ENCODE measurements at places on chromosomes 6 and 20.

- no peak for DNase-seq
These were observed at the start of gene CCM2L for GRCh38 chr20:32010101-32010500. CCM2L (plus strand) TSS chr20:32010438; CDS start chr20:32010455, 17 bp downstream.

DNA sequence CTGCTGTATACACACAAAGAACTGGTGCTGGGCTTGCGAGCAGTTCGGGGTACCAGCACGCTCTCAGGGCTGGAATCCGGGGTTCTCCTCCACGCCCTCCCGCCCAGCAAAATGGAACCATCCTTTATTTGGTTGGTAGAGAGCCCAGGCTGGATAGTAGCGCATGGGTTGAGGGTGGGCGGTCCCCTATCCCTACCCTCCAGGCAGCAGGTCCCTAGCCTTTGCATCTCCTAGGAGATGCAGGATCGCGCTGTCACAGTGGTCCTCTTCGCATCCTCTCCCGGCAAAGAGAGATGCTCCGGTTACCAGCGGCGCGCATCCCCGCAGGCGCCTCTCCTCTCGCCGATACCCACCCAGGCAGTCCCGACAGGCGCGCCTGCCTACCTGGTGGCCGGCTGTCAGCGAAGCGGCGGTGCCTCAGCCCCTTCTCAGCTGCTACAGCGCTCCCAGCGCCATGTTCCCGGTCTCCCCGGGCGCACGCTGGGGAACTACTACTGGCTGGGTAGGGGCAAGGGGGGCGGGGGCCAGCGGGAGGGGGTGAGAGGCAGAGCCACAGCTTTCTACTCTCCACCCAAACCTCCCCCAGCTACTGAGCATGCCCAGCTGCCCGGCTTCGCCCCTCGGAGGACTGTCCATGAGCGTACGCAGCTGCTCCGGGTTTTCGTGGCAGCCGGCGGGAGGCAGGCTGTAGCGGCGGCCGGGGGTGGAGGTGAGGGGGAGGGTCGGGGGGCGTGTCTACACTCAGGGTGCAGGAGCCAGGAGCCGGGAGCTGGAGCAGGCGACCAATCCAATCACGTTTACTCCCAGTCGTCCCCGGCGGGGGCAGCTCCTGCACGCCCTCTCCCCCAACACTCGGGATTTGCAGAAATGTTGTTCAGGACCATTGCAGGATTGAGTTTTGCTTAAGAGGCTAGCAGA is at the start of gene PAK5:
TSS of gene PAK5 (minus strand) at position 699 of the 918 bp plus-strand sequence. CDS start 194,748 bp downstream, outside the sequence.
- DNase-seq = no peak

GRCh38 chr6:132728616-132729015 is 14.8 kb upstream of the VNN1 start:
- no peak for DNase-seq

DNA sequence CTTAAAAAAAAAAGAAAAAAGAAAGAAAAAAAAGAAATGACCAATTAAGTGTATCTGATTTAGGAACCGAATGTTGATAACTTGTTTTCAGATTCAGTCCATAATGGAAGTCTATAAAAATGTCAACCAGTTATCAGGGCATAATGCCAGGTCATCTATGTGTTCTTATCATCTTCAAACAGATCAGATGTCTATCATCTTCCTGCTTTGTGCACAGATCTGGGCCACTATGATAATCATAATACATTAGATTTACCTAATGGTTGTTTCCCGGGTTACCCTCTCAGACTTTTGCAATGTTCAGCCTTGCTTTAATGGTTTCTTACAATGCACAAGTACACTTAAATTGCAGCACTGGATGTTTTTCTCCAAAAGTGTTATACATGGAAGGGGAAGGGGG is 100.6 kb downstream of the NKAIN2 start:
- DNase-seq = no peak

DNA sequence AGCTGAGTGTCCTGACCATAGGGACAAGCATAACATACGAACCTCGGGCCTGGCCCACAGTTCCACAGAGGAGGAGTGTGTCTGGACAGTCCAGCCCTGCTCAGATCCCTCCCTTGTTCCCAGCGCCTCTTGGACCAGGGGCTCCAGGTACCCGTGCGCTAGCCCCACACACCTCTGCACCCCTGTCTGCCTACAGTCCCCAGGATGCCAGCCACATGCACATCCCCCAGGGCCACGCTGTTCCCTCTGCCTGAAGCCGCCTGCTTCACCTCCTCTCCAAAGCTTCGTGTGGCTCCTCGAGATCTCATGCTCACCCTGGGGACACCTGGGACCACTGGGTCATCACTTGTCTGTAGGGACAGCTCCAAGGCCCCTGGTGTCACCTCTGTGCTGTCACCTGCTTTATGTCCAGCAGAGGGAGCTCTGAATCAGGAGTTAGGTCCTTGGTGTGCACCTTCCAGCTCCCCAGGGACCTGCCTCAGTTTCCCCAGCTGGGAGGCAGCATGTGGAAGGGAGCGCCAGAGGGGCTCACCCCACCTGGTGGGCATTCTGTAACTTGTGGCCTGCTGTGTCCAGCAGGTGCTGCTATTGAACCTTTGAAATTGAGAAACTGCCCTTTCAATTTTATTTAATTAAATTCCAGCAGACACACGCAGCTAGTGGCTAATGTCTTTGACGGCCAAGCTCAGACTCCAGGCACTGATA is 7.3 kb upstream of the YTHDF1 start:
- DNase-seq = peak; percentile 40

DNA sequence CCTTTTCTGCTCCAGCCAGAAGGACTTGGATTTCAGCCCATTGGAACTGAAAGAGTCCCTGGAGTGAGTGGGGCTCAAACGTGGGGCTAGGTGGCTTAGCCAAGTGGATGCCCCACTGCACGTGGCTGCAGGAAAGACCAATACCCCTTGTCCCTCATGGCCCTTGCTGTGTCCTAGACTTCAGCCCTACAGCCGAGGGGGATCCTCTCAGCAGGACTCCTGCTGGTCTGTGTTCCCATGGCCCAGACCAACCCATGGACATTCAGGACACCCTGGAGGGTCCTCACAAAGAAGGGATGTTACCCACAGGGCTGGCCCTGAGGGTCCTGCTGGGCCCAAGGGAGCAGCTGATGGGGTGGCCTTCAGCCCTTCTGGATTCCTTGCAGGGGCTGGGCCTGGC is 30.0 kb upstream of the PHACTR3 start:
- DNase-seq = no peak

DNA sequence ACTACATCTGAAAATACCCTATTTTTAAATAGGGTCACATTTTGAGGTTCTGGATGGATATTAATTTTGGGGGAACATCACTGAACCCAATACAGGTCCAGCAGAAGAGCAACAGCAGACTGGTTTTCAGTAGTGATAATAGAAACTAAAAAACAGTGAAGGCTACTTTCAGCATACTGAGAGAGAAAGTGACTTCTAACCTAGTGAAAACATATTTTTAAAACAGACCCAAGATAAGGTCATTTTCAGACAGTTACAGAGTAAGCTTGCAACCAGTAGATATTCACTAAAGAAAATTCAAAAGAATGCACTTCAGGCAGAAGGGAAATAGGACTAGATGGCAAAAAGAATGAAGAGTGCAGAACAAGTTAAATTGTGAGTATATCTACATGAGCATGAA is 42.0 kb upstream of the TMEM244 start:
- DNase-seq = no peak

DNA sequence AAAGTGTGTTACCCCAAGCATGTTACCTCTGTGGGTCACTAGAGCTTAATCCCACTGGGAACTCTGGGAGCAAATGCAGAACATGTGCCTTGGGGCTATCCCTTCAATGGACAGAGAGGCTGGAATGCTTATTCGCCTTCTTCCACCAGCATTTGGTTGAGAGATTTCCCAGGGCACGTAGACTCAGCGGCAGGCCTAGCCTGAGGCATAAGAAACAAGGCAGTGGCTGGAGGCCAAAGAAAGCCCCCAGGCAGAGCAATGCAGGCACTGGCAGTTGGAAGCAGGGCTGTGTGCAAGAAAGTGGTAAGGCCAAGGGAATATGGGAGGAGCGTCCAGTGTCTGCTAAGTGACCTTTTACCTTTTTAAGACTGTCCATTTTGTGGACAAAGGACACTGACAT is 114.0 kb upstream of the FLRT3 start:
- DNase-seq = no peak

DNA sequence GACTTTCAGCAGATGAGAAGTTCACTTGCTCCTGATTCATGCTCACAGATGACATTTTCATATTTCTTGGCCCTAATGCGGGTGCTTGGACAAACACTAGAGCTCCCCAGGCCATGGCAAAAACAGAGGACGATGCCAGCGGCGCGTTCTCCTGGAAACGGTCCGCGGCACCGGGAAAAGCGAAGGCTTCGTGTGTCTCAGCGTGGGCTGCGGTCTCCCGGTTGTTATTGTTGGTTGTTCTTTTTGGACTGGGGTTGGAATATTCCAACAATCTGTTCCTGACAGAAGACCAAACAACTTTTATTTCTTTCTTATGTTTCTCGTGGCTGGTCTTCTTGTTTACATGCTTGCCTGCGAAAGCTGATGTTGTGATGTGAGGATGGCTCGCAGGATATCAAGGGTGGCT is 46.8 kb upstream of the NEDD9 start:
- no peak for DNase-seq

GRCh38 chr6:139433631-139434419 is 59.4 kb upstream of the CITED2 start:
- DNase-seq = no peak

- no peak for DNase-seq
These were observed at the start of gene CLIC5 for GRCh38 chr6:46015119-46015968. CLIC5 (minus strand) TSS chr6:46015860; CDS start chr6:46015542, 318 bp downstream.

GRCh38 chr6:13328875-13329183 is 492 bp upstream of the TBC1D7 start:
- DNase-seq = no peak

GRCh38 chr6:116876107-116876506 is 935 bp upstream of the RFX6 start:
- DNase-seq = no peak

GRCh38 chr20:44188752-44189151 is 1.8 kb upstream of the JPH2 start:
- DNase-seq = no peak

DNA sequence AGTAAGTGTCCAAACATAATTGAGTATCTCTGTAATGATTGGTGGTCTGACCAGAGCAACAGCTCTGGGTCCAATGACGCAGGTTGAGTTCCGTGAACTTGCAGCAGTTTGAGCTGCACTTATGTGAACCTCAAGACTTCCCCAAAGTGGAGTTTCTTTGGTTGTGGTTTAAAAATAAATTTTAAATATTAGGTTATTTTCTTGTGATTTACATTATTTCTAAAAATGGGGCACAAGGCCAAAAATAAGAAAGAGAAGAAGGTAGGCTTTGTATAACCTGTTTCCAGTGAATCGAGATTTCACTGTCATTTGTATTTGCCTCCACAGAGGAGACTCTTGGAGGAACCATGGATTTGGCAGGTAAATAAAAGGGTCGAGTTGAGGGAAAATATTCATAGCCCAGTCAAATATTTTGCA is 166.4 kb upstream of the ZNF217 start:
- no peak for DNase-seq

- DNase-seq = no peak
These were observed 178.8 kb downstream of the ZFAND3 start for GRCh38 chr6:37998366-37998765.

DNA sequence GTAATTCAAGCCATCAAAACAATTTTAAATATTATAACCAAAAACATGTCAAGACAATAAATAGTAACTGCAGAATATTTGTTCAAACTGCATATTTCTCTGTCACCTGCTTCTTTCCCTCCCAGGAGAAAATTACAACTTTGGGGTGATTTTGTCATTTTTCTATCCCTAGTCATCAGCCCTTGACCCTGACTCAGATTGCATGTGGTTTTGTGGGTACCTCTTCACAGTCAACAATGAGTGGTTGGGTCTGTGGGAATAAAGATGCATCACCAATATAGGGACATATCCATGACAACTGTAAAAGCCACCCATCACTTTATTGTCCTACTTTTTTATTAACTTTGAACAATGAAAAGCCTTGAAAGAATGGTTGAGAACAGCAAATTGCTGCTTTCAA is 7.3 kb downstream of the COL10A1 start:
- no peak for DNase-seq

DNA sequence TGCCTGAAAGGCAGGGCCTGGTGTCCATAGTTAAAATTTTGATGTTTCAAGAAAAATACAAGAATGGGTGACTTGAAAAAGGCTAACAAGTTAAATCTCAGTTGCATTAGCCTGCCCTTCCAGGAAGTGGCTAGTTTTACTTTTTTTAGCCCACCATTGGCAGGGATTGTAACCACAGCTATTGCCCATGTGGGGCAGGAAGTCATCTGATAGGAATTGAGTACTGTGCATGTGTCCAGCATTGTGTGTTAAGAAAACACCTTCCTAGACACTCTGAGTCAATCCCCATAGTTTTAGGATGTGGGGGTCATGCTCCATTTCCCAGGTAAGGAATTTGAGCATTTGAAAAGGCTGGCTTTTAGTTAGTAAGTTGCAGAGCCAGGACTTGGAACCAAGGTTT is 26.9 kb downstream of the LYRM2 start:
- no peak for DNase-seq

DNA sequence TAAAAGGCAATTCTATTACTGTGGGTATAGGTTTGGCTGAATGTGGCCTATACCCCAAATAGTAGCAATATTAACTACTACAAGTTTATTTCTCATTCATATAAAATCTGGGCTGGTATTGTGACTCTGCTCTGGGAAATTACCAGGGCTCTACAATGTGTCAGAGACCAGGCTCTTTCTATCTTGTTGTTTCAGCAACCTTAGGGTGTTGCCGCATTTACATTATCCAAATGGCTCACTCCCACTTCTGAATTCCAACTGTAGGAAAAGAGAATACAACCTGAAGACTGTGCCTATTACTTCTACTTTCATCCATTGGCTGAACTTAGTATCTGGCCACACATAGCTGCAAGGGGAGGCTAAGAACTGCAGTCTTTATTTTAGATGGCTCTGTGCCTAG is 106.7 kb upstream of the CENPW start:
- no peak for DNase-seq

Data from COLO829 (cell line).